ENCODE measurements at places on chromosomes 3 and 15.

DNA sequence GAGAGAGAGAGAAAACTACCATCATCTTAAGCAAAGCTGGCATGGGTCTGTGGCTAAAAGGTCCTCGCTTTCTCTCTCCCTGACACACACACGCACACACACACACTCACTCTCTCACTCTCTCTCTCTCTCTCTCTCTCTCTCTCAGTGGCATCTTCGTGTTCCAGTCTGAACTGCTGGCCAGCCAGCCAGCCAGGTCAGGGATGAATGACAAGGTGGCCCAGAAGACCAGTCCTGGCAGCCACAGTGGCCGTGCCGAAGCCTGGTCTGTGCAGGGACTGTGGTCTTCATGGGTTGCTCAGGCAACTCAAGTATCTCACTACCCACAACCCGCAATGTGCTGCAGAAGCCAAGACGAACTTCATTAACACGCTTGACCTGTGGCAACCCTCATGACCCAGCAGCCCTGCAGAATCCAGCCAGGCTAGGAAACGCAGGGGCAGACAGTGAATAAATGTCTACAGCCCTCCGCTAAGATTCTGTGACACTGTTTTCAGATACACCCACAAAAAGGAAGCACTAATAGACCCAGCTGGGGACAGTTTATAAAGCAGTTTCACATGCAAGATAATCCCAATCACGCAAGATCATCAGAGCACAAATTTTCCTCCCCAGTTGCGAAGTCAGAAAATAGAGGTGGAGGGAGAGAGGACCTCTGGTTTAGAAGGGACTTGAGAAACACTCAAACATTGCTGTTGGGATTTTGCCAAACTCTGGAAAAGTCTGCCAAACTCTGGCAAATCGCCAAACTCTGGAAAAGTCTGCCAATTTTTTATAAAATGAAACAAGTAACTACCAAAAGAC, 66.4 kb downstream of the XXYLT1 start:
- no peak for DNase-seq
- H3K27me3 ChIP-seq: no peaks in the 10 kb centered on the region
- no peaks in the 10 kb centered on the region for H3K4me1 ChIP-seq
- no peaks in the 10 kb centered on the region for H3K36me3 ChIP-seq
- no peak overlapping the region for H3K4me3 ChIP-seq

DNA sequence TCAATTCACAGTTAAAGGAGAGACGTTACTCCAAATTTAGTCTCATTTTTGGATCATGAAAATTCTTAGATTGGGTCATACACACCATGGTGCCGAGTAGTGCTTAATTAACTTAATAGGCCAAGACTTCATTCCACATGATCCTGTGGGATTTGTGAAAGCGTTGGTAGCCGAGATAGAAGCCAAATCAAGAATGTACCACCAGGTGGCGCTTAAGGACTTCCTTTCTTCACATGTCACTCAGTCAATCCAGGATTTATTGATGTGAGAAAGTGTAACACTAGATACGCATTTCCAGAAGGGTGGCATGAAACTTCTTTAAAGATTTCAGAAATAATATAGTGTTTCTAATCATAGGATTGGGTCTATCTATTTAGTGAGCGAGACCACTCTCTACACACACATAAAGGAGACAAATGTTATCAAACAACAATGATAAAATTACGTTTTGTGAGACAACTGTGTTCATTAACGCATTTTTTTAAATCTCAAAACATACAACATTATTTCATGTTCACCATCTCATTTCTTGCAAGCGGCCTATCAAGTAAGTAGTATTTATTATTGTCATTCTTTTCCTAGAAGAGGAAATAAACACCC, 436.1 kb downstream of the CHL1 start:
- no peak overlapping the region for H3K27ac ChIP-seq
- no peaks in the 10 kb centered on the region for H3K4me1 ChIP-seq
- H3K36me3 ChIP-seq: no peaks in the 10 kb centered on the region

DNA sequence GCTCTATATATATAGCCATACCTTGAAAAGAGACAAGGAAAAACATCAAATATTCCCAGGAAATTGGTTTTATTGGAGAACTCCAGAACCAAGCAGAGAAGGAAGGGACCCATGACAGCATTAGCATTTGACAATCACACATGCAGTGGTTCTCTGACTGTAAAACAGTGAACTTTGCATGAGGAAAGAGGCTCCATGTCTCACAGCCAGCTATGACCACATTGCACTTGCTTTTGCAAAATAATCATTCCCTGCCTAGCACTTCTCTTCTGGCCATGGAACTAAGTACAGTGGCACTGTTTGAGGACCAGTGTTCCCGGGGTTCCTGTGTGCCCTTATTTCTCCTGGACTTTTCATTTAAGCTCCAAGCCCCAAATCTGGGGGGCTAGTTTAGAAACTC, 85.5 kb downstream of the TGFBR2 start:
- H3K36me3 ChIP-seq: peaks cover 75% of the 10 kb centered on the region
- DNase-seq: no peak
- H3K4me1 ChIP-seq: peaks cover 36% of the 10 kb centered on the region

- no peaks in the 10 kb centered on the region for H3K4me1 ChIP-seq
- no peak overlapping the region for H3K27ac ChIP-seq
- no peak overlapping the region for H3K4me3 ChIP-seq
- H3K36me3 ChIP-seq: no peaks in the 10 kb centered on the region
Measured at GRCh38 chr3:161163297-161163696, 57.8 kb upstream of the NMD3 start.

DNA sequence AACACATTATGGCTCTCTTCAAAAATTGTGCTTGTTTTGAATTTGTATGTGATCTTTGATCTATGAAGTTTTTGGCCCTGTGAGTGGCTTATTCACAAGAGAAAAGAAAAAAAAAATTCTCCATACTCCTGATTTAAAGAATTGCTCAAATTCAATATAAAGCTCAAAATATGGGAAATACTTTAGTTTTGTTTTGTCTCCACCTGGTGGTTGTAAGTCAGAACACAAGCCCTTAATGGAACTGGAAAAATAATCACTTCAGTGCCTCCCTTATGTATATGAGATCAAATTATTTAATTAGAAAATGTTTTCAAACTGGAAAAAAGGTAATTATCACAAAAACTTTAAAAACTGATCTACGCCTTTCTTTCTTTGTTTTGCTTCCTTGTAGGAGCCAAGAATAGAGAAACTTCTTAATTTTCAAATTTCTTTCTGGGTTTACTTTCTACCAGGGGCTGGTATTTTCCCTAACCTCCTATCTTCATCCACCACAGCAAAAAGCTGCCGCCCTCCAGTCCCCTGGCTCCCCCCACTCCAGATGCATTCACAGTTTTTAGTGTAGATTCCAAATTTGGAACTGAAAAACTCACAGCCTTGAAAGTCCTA, 50.6 kb downstream of the SERP1 start:
- DNase-seq: no peak
- no peak overlapping the region for H3K4me3 ChIP-seq
- H3K4me1 ChIP-seq: no peaks in the 10 kb centered on the region
- H3K27me3 ChIP-seq: no peaks in the 10 kb centered on the region

DNA sequence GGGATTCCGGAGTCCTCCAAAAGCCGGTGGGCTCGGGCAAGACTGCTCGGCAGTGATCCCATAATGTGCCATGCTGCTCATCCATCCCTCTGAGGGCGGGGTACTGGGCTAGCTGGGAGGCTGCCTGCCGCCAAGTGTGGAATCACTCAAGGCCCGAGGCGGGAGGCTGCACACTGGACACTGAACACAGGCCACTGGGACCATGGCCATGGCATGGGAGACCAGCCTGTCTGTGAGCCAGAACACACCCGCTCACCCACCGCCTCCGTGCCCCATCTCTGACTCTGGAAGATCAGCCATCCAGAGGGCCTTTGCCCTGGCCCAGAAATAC, 1.4 kb downstream of the C3orf22 start:
- peaks cover 15% of the 10 kb centered on the region for H3K27me3 ChIP-seq
- no peak overlapping the region for H3K27ac ChIP-seq
- no peak for DNase-seq
- H3K4me1 ChIP-seq: no peaks in the 10 kb centered on the region
- no peak overlapping the region for H3K4me3 ChIP-seq

DNA sequence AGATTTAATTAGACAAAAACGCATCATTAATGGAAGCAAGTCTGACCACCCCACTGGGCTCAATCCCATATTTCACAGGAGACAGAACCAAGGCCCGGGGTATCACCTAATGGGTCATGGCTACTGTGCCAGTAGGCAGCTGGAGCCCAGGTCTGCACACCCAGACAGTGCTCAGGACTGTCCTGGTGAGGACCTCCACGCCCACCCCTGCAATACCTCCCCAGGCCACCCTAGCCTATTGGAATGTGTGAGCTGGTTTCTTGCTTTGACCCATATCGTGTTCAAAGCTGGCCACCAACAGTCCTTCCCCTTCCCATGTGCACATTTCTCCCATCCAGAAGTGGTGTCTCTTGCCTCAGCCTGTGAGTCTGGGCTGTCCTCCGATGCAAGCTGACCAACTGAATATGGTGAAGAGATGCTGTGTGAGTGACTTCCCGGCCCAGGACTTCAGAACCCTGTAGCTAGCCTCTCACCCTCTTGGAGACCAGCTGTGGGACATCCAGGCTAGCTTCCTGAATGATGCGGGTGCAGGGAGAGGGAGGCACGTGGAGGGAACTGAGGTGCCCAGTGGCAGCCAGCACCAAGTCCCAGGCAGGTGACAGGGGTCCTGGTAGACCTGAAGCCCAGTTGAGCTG, 19.1 kb downstream of the SLC6A20 start:
- peaks cover 8% of the 10 kb centered on the region for H3K4me1 ChIP-seq
- no peak overlapping the region for H3K4me3 ChIP-seq
- DNase-seq: no peak
- no peaks in the 10 kb centered on the region for H3K36me3 ChIP-seq
- no peak overlapping the region for H3K27ac ChIP-seq
- H3K27me3 ChIP-seq: peaks cover 26% of the 10 kb centered on the region

GRCh38 chr3:180421221-180421620, 180.7 kb upstream of the TTC14 start:
- no peak for DNase-seq
- H3K27ac ChIP-seq: no peak overlapping the region
- H3K4me1 ChIP-seq: no peaks in the 10 kb centered on the region

DNA sequence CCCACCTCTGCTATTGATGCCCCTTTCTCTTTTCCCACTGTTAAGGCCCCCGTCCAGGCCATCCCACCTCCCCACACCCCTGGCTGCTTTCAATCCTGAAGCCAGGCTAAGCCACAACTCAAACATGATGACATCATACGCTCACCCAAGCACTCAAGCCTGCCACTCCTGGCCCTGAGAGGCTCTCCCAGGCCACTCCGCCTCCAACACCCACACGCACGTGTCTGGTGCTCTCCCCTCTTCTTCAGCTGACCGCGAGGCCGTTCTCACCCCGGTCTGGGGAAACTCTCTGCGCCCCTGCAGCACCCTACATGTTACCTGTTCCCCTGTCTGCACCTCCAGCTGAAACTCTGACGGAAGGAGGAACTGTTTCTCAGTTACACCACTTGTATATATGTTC, 6.2 kb downstream of the ZXDC start:
- H3K4me1 ChIP-seq: peaks cover 30% of the 10 kb centered on the region
- peak overlapping the region; percentile 8 for H3K27ac ChIP-seq

- no peak overlapping the region for H3K4me3 ChIP-seq
- DNase-seq: no peak
- no peaks in the 10 kb centered on the region for H3K27me3 ChIP-seq
- H3K4me1 ChIP-seq: no peaks in the 10 kb centered on the region
- no peaks in the 10 kb centered on the region for H3K36me3 ChIP-seq
Measured at GRCh38 chr15:25508369-25509002, 69.7 kb upstream of the UBE3A start.

GRCh38 chr3:118213892-118214291, 820.8 kb downstream of the IGSF11 start:
- no peak overlapping the region for H3K27ac ChIP-seq
- no peak for DNase-seq
- no peaks in the 10 kb centered on the region for H3K36me3 ChIP-seq
- H3K27me3 ChIP-seq: no peaks in the 10 kb centered on the region

- no peak for DNase-seq
- no peak overlapping the region for H3K27ac ChIP-seq
- peaks cover 11% of the 10 kb centered on the region for H3K36me3 ChIP-seq
Measured at GRCh38 chr15:81281766-81282605, 42.0 kb downstream of the STARD5 start.

DNA sequence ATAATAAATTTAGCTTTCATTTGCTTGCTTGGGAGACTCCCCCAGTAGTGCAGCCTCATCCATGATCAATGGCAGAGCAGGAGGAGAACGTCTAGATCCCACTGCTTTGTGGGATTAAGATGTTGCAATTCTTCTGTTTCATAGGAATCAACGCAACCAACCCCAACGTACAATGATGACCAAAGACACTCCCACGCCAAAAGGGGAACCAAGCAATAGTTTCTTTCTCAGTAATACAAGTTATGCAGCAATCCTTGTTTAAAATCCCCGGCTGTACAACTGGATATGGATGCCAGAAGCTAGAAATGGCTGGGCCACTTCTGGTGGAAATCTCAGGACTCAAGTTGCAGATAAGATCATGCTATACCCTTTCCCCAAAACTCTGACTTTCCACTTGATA, 411.2 kb downstream of the VPS13C start:
- H3K27ac ChIP-seq: no peak overlapping the region
- H3K4me1 ChIP-seq: no peaks in the 10 kb centered on the region
- peaks cover 3% of the 10 kb centered on the region for H3K27me3 ChIP-seq
- DNase-seq: no peak
- no peak overlapping the region for H3K4me3 ChIP-seq

GRCh38 chr3:134704556-134704955, 53.7 kb upstream of the KY start:
- DNase-seq: no peak
- H3K36me3 ChIP-seq: no peaks in the 10 kb centered on the region
- H3K4me1 ChIP-seq: no peaks in the 10 kb centered on the region
- no peak overlapping the region for H3K27ac ChIP-seq
- no peak overlapping the region for H3K4me3 ChIP-seq

GRCh38 chr15:96924570-96924969, 594.1 kb downstream of the NR2F2 start:
- H3K27ac ChIP-seq: no peak overlapping the region
- DNase-seq: no peak
- no peak overlapping the region for H3K4me3 ChIP-seq

- no peaks in the 10 kb centered on the region for H3K36me3 ChIP-seq
- no peaks in the 10 kb centered on the region for H3K4me1 ChIP-seq
- H3K4me3 ChIP-seq: no peak overlapping the region
- no peaks in the 10 kb centered on the region for H3K27me3 ChIP-seq
- H3K27ac ChIP-seq: no peak overlapping the region
Measured at GRCh38 chr3:64563751-64564150, 124.0 kb downstream of the ADAMTS9 start.

- DNase-seq: peak; percentile 68
- no peaks in the 10 kb centered on the region for H3K27me3 ChIP-seq
- peaks cover 52% of the 10 kb centered on the region for H3K4me1 ChIP-seq
- peaks cover 5% of the 10 kb centered on the region for H3K36me3 ChIP-seq
Measured at GRCh38 chr3:69204315-69204957, 82.0 kb upstream of the LMOD3 start.

DNA sequence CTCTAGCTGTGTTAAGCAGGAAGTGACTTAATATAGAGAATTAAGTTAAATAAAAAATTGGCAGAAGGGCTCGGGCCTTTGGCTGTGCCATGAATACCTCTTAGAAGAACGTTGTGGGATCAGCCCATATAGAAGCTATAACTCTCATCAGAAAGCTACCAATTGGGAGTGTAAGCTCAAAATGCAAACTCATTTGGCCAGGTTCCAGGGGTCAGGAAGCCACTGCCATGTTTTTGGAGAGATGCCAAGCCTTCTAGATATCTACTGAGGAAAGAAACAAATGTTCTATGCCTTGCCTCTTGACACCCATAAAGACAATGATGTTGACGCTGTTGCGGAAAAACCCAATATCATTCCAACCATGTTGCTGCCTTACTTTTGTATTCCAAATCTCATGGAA, 475.2 kb upstream of the TGFBR2 start:
- H3K4me3 ChIP-seq: no peak overlapping the region
- no peaks in the 10 kb centered on the region for H3K4me1 ChIP-seq
- no peaks in the 10 kb centered on the region for H3K36me3 ChIP-seq
- peaks cover 5% of the 10 kb centered on the region for H3K27me3 ChIP-seq
- no peak for DNase-seq
- no peak overlapping the region for H3K27ac ChIP-seq
